H1 (cell line): ENCODE measurements at places on chromosomes 13 and 19. TPM values are rescaled to one million over a fixed set of nuclear protein-coding genes. Genes with fewer than 3 reads are reported as not detected.

Gene F10
- 2.0 and 2.3 TPM in 2 replicates for total RNA-seq

Gene CIC
- total RNA-seq, result 43.6 and 48.4 TPM in 2 replicates

Gene GRK1
- 0.21 TPM in 1 of 2 replicates, not detected in the other for total RNA-seq

DNA sequence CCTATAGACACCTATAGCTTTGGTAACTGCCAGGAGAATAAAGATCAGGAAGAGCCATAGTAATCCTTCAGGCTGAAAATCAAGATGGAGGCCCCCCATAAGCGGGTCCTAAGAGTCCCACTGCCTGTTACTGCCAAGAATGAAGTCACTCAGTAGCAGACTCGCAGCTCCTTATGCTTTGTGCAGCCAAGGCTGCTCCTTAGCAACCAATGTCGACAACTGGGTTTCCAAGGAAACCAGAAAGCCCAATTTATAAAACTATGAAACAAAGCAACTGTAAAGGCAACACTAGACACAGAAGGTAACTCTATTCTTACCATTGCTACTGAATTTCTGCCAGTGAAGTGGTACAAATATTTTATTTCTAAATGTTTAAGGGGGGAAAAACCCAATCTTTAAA, 56.5 kb downstream of the DCLK1 start:
- H3K27ac ChIP-seq, result no peak overlapping the region
- no peak overlapping the region for H3K4me3 ChIP-seq
- H3K27me3 ChIP-seq, result no peaks in the 10 kb centered on the region
- no peak for DNase-seq
- H3K36me3 ChIP-seq, result no peaks in the 10 kb centered on the region

GRCh38 chr19:18610556-18611326, 1.9 kb upstream of the TMEM59L start:
- H3K36me3 ChIP-seq, result no peaks in the 10 kb centered on the region
- no peak overlapping the region for H3K27ac ChIP-seq

DNA sequence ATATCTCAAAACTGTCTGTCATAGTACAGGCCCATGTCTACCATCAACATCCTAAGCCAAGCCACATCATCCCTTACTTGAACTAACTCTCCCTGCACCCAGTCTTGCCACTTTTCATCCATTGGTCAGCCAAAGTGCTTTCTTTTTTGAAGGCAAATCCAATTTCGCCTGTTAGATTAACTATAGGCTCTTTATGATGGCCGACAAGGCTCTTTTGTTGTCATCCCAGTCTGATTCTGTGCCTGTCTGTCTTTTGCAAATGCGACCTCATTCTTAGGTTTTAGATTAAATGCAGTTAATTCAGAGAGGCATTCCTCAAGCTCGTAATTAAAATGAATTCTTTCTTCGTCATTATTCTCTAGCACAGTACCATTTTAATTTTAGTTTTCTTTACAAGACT, 148.3 kb downstream of the HS6ST3 start:
- no peak overlapping the region for H3K27ac ChIP-seq
- DNase-seq, result no peak
- peaks cover 3% of the 10 kb centered on the region; the same call in 1 of the 2 replicates for H3K4me1 ChIP-seq
- H3K36me3 ChIP-seq, result no peaks in the 10 kb centered on the region
- no peaks in the 10 kb centered on the region for H3K27me3 ChIP-seq

DNA sequence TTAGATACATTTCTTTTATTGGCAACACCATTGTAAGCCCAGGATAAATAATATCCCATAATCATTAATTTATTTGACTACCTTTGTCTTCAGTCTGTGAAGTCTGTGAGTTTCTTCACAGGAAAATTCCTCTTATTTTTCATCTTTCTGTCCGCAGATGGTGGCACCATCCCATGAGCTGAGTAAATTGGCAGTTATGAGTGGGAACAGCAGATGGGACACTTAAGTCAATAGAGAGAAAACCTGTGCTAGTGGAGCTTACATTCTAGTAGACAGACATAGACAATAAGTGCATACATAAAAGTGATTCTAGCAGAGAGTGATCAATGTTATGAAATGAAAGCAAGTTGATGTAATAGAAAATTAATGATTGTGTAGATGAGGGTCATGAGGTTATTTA, 638.2 kb upstream of the MIR17HG start:
- no peak for DNase-seq
- H3K4me3 ChIP-seq, result no peak overlapping the region
- no peaks in the 10 kb centered on the region for H3K36me3 ChIP-seq
- H3K27me3 ChIP-seq, result no peaks in the 10 kb centered on the region
- no peak overlapping the region for H3K27ac ChIP-seq

DNA sequence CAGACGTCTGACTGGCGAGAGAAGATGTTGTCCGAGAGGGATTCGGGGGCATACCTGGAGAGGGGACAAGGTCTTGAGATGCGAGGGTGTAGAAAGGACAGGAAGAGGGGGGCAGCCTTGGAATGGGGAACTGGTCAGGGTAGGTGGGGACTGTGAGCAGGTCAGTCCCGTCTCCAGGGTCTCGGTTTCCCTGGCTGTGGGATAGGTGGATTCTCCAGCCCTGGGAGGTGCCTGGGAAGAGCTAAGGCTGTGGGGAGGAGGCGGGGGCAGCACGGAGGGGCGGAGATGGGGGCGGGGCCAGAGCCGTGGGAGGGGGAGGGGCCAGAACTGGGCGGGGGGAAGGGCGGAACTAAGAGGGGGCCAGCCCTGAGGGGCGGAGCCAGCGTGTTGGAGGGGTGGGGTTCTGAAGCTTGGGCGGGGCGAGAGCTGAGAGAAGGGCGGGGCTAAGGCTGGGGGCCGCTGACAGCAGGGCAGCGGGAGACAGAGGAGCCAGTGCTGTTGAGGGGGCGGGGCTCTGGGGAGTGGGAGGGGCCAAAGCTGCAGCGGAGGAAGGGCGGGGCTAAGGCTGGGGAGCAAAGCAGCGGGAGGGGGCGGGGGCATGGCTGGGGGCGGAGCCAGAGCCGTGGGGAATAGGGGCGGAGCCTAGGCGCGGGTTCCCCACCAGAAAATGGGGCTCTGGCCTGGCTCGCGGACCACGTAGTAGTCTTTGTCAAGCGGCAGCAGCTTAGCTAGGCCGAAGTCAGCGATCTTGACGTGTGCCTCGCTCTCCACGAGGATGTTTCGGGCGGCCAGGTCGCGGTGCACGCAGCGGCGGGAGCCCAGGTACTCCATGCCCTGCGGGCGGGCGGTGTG, 9.5 kb upstream of the INSL3 start:
- H3K36me3 ChIP-seq, result no peaks in the 10 kb centered on the region
- H3K4me3 ChIP-seq, result peak overlapping the region; percentile 66
- peaks cover 3% of the 10 kb centered on the region for H3K4me1 ChIP-seq
- no peaks in the 10 kb centered on the region for H3K27me3 ChIP-seq
- DNase-seq, result peak; percentile 93

- H3K36me3 ChIP-seq, result no peaks in the 10 kb centered on the region
- DNase-seq, result no peak
- H3K27me3 ChIP-seq, result peaks cover 12% of the 10 kb centered on the region
- H3K4me3 ChIP-seq, result no peak overlapping the region
- no peak overlapping the region for H3K27ac ChIP-seq
- peaks cover 12% of the 10 kb centered on the region for H3K4me1 ChIP-seq
Observed at GRCh38 chr19:30376826-30377425, 4.7 kb downstream of the ZNF536 start.

GRCh38 chr13:102261809-102262208, 140.0 kb downstream of the FGF14 start:
- peaks cover 4% of the 10 kb centered on the region; the same call in 1 of the 2 replicates for H3K4me1 ChIP-seq
- H3K27ac ChIP-seq, result no peak overlapping the region
- H3K4me3 ChIP-seq, result no peak overlapping the region
- no peak for DNase-seq
- H3K27me3 ChIP-seq, result no peaks in the 10 kb centered on the region
- H3K36me3 ChIP-seq, result no peaks in the 10 kb centered on the region

DNA sequence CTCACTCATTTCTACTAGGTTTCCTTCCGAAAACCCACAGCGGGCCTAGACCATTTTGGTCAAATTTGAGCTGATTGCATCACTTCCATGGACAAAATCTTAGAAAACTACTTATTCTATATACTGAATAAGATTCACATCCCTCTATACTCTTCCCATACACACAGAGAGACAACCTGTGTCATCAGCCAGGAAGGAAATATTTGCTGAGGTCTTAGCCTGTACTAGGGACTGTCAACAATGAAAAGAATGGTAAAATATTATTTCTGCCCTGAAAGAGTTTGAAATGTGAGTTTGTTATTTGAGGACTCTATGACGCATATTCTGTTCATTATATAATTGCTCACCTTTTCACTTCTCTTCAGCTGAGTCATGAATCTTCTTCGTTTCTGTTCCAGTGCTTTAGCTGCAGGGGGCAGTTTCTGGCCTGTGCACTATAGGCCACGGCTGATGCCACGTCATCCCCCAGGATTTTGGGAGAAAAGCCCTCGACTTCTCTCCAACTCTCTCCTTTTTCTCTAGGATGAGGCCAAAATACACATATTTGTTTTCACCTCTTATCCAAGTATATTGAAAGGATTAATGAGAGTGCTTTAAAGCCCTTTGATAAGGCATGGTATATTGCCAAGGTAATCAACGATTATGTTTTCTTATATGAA, 47.7 kb downstream of the GSX1 start:
- H3K27me3 ChIP-seq, result no peaks in the 10 kb centered on the region
- no peaks in the 10 kb centered on the region for H3K36me3 ChIP-seq
- H3K4me3 ChIP-seq, result no peak overlapping the region
- no peaks in the 10 kb centered on the region for H3K4me1 ChIP-seq
- DNase-seq, result no peak
- no peak overlapping the region for H3K27ac ChIP-seq

GRCh38 chr13:73972545-73972944, 161.7 kb downstream of the KLF12 start:
- H3K4me3 ChIP-seq, result no peak overlapping the region
- DNase-seq, result no peak
- no peaks in the 10 kb centered on the region for H3K36me3 ChIP-seq
- H3K27ac ChIP-seq, result no peak overlapping the region

GRCh38 chr19:39518975-39519374, 4.0 kb downstream of the SELENOV start:
- 0 out of 2 replicates have a peak overlapping the region, but pooled peaks have one; percentile 18 for H3K27ac ChIP-seq
- no peak overlapping the region for H3K4me3 ChIP-seq
- DNase-seq, result no peak
